ENCODE measurements at places on chromosomes 5 and 9.

GRCh38 chr9:33737811-33738606, 57.4 kb upstream of the PRSS3 start:
- DNase-seq, result no peak

GRCh38 chr5:122312591-122313406, 762 bp downstream of the SNCAIP start:
- DNase-seq, result no peak

DNA sequence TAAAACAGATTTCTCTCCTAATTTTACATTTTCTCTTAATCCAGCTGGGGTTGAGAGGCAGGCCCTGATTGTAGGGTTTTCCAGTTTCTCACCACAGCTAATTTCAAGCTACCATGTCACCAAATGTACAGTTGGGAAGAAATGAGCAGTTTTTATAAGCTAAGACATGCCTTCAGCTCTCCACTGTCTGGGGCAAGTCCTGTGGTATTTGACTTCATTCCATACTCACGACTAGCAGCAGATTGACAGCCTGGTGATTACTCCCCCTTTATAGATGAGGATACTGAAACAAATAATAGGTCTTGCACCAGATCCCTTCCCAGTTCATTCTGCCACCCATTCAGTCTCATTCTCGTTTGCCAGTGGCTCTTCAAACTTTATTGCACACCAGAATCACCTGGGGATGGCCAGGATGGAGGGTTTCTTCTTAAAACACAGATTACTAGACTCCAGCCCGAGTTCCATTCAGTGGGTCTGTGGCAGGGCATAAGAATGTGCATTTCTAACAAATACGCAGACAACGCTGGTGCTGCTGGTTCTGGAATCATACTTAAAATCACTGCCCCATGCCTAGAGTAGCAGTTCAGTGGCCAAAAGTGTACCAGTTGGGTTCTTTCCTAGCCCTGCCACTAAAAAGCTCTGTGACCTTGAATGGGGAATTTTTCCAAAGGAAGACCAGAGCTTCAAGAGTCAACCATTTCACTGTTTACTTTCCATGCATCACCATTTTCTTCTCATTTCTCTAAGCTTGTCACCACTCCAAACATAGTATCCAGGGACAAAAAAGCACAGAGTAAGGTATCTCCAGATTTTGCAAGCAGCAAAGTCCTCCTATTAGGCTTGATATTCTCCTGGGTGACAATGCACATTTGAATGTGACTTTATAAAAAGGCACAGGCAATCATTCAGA, 64.3 kb downstream of the CSNK1A1 start:
- DNase-seq, result no peak

GRCh38 chr9:69171049-69171448, 3.0 kb upstream of the TJP2 start:
- no peak for DNase-seq

GRCh38 chr5:90802474-90803317, 244.1 kb downstream of the ADGRV1 start:
- DNase-seq, result no peak
